LHCN-M2 (cell line): ENCODE measurements at places on chromosomes 5 and 9. TPM values are rescaled to one million over a fixed set of nuclear protein-coding genes. Genes with fewer than 3 reads are reported as not detected.

FAM81B gene
- not detected in 2 replicates for total RNA-seq

- no peak for DNase-seq
These were observed 689 bp downstream of the AK3 start for GRCh38 chr9:4740388-4740637.

DNA sequence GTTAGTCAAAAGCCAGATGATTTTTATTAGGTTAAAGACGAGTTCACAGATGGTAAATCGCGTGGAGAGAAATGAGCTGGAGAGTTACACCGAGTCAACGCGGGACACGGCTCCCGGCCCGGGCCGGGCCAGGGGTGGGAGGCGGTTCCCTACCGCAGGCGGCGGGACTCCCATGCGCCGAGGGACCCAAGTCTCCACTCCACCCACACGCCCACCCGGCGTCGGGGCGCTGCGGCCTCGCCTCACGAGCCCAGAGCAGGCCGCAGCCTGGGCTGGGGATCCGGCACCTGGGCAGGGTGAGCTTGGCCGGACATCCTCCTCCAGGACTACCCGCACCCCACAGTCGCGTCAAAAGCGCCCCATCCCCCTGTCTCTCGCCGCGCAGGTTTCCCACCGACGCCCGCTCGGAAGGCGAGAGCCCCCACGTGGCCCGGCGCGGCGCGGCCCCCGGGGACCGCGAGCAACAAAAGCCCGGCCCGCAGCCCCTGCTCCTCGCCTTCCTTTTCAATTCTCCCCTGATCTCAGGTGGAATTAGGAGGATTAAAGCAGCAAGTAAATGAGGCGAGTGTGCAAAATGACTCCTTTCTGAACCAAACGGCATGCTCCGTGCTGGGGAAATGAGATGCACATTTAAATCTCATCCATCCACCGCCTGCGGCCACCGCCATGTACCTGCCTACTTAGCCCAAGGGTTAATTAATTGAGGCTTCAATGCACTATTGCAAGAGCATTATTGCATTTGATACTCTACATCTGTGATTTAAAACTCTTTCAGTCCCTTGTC lies 196.5 kb upstream of the TBCA start:
- DNase-seq, result no peak

- DNase-seq, result no peak
These were observed 73.1 kb upstream of the CCDC112 start for GRCh38 chr5:115369430-115370144.

DNA sequence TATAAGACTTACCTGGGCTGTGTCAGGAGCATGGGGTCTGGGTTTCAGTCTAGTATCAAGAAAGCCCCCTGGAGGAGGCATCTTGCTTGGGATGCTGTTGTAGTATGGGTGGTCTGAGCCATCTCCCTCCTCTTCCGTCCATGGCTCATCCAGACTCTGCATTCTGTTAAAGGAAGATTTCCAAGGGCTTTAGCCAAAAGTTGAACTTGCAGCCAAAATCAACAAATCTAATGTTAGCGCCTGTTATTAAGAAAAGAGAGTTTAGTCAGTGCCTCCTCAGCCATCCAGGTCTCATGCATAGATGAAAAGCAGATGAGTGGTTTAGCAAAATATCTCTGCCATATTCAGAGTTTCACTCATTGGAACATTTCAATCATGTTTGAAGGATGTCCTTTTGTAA lies 55.6 kb downstream of the S1PR3 start:
- DNase-seq, result no peak

S100Z gene
- not detected in 2 replicates for total RNA-seq
